ENCODE measurements at places on chromosomes 7 and 10.

- no peak for DNase-seq
Measured at GRCh38 chr10:61992059-61992460, 90.6 kb downstream of the ARID5B start.

DNA sequence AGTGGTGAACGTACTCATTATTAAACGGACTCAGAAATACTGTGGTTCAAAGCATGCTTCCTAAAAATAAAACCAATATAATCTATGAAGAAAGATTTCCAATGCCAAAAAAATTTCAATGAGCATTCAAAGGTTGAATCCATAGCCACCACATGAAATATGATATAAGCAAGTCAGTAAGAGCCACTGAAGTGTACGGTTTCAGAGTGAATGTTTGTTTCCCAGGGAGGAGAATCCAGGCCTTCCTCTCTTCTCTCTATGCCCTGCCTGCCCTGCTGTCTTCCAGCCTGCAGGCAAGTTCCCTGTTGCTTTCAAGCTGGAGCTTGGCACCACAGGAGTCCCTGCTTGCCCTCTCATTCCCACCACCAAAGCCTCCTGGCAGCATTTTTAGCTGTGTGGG is 1171.6 kb upstream of the C7orf33 start:
- no peak for DNase-seq

GRCh38 chr10:4532467-4532866 is 293.5 kb upstream of the AKR1E2 start:
- DNase-seq: no peak

DNA sequence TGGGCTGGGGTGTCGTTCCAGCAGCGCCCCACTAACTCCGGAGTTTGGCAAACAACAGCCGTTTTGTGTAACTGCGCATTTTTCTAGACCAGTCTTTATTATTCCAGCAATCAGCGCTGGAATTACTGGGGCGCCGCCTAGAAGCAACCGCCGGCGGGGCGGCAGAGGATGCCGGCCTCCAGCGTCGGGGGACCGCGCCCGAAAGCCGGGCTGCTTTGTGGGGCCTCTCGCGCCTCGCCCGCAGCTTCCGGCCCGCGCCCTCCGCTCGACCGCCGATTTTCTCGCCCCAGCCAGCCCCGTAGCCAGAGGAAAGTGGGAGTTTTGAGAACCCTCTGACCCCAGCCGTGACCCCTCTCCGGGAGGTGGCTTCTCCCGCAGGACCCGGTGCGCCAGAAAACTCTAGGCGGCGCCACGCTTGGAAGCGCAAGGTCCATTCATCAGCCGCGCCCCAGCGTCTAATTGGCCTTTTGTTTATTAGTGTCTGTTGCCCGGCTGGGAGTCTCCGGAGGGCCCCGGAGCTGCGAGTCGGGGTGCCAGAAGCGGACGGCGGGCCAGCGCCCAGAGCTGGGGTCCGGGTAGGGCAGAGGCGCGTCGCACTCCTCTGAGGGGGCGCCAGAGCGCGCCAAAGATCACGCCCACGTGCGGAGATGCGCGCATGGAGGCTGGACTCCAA is 10.7 kb downstream of the EMX2 start:
- DNase-seq: no peak

DNA sequence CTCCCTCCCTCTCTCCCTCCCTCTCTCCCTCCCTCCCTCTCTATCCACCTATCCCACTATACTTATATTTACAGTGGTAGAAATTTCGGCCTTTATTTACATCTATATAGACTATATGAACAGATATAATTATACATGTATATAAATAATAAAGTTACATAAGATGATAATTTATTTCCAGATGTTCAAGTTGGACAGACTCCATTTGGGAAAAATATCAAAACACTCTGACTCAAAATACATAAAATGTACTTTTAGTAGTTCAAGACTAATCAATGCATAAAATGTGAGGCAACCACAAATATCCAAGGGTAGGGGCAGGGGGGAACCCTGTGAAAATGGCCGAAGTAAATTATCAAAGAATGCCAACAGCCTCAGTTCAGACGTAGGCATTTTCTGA is 203.0 kb downstream of the FANK1 start:
- DNase-seq: no peak

- no peak for DNase-seq
Measured at GRCh38 chr7:159122276-159122675, 22.4 kb downstream of the VIPR2 start.
